ENCODE measurements at places on chromosomes 12 and 14.

- DNase-seq, result no peak
Observed at GRCh38 chr12:1696800-1697199, 5.9 kb downstream of the ADIPOR2 start.

GRCh38 chr14:49538852-49539251 is 47.3 kb downstream of the RPS29 start:
- no peak for DNase-seq

GRCh38 chr12:83613586-83614110 is 926.9 kb downstream of the TMTC2 start:
- no peak for DNase-seq

DNA sequence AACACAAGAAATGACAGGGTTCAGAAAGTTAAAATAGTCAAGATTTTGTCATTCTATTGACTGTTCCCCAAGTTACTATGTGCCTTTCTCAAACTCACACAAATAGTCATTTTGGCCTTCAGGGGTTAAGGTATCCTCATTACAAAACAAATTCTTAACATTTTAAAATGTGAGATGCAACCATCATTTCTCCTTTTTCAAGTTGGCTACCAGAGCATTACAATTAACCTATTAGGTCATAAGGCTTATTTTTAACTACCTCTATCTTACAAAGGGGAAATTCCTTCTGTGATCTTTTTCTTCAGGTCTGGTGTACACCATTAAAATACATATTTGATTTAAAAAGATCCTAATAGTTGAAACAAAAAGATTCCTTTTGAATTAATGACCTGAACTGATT is 61.2 kb downstream of the SLC38A1 start:
- DNase-seq, result no peak

- no peak for DNase-seq
Observed at GRCh38 chr14:75876530-75876929, 105.3 kb downstream of the TGFB3 start.

- no peak for DNase-seq
Observed at GRCh38 chr12:95838125-95838524, 20.6 kb upstream of the SNRPF start.

DNA sequence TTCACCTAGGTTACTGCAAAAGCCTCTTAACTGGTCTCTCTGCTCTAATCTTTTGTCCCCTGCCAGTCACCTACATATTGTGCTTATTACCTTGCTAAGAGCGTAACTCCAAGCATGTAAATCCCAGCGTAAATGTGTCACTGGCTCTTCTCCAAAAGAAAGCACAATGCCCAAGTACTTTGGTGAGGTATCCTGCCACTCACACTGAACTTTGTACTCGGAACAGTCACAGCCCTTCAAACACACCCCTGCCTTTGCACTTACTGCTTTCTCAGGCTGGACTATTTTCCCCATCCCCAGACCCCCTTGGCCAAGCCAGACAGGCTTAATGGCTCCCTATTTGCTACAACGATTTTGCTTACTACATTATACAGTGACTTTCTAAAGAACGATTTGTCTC is 31.7 kb downstream of the GALNT4 start:
- no peak for DNase-seq

DNA sequence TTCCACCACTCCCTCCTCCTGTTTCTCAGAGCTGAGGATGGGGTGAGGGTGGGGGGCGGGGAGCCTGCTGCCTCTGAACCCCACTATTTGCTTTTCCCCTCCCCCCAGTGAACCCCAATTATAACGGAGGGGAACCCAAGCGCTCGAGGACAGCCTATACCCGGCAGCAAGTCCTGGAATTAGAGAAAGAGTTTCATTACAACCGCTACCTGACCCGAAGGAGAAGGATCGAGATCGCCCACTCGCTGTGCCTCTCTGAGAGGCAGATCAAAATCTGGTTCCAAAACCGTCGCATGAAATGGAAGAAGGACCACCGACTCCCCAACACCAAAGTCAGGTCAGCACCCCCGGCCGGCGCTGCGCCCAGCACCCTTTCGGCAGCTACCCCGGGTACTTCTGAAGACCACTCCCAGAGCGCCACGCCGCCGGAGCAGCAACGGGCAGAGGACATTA is 1.1 kb downstream of the HOXC4 start:
- DNase-seq, result no peak

- peak; percentile 59 for DNase-seq
Observed at GRCh38 chr12:90999966-91000365, 4.8 kb downstream of the EPYC start.

DNA sequence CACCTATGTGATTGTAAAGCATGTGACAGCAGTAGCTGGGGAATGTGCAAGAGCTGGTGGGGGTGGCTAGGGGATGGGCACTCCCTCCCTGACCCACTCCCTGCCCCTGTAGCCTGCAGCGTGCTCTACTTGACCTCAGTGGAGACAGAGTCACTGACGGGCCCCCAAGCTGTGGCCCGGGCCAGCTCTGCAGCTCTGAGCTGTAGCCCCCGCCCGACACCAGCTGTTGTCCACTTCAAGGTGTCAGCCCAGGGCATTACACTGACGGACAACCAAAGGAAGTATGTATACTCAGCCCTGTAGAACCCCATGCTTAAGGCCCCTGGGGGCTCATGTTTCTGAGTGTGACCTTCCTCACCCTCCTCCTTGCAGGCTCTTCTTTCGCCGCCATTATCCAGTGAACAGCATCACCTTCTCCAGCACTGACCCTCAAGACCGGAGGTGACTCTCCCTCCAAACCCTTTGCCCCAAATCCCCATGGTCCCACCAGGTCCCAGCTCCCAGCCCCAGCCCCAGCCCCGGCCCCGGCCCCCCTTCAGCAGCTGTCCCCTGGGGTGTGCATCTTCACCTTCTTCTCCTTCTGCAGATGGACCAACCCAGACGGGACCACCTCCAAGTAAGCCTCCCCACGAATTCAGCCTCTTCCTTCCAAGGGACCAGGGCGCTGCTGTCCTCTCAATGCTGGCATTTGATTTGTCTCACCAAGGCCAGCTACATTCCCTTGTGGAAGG is 13.3 kb downstream of the TNS2 start:
- DNase-seq, result no peak

DNA sequence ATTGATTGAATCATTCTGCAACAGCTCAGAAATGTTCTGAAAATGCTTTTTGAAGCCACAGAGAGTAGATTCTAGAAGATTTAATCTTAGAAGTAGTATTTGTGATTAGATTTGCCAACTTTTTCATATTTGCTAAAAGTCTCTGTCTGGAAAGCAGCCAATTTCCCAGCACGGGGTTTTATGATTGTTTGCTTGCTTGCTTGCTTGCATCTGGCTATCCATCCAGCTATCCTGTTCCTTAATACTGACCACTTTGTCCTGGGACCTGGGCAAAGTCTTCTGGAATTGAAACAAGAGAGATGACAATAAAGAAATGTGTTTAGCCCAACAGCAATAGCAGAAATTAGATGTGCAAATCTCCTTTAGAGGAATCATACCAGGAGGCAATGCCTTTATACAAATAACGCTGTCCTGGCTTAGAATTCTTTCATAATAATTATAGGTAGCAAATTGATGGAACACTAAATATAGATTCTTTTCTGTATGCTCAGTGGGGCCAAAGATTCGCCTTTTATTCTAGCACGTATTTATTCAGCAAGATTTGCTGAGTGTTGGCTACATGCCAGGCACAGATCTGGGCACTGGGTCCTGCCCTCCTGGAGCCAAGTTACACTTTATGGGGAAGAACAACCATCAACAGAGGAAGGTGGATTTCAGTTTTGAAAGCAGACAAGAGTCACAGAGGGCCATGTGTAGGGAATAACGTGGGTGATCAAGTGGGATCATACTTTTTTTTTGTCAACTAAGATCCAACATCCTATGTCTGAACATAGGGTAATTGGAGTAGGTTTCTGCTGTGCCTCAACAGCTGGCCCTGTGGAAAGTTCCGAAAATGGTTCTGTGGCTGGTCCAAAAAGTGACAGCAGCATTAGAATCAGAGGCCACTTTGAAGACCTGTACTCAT is 25.3 kb downstream of the MYBPC1 start:
- DNase-seq, result no peak

DNA sequence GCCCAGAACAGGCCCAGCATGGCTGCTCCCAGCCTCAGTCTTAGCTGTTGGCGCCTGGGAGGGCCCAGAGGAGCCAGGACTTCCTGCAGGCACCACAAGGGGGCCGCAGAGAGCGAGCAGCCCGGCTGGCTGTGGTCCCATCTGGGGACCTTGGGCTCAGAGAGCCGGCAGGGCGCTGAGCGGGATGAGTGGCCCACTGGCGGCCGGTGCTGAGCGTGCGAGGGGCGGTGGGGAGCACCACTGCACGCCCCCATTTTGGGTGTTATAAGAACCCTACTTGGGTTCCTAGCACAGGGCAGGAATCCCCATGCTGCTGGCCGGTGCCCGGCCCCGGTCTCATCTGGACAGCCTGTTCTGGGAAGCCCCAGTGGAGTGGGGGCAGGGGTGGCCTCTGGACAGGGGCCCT is 25.9 kb upstream of the CRIP2 start:
- peak; percentile 27 for DNase-seq

DNA sequence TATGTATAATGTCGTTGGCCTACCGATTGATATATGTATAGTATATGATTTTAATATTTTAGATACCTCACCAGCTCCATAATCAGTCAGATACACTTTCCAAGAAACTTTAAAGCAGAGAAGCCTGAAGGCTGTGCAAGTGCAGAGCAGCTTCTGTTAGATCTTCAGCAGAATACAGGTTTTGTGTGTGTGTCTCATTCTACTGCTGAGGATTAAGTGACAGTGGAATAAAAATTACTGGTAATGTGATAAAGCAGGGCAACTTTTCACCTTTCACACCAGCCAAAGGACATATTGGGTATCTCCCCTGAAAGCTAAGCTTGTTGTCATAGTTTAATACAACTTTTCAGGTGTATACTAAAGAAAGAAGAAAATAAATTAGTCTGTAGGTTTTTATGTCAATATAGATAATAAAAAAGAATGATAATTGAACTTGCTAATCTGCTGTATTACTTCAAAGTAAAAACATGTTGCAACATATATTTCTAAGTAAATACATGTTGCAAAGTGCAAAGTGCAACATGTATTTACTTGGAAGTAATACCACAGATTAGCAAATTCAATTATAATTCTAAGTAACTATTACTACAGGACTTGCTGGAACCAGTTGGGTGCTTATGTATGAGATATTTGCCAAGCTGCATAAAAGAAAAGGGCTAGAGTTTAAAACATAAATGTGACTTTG is 128.3 kb downstream of the SLC16A7 start:
- DNase-seq, result no peak

- DNase-seq, result no peak
Observed at GRCh38 chr12:57795354-57795753, 12.8 kb downstream of the TSFM start.

GRCh38 chr12:130253866-130254265 is 83.8 kb upstream of the PIWIL1 start:
- DNase-seq, result no peak

DNA sequence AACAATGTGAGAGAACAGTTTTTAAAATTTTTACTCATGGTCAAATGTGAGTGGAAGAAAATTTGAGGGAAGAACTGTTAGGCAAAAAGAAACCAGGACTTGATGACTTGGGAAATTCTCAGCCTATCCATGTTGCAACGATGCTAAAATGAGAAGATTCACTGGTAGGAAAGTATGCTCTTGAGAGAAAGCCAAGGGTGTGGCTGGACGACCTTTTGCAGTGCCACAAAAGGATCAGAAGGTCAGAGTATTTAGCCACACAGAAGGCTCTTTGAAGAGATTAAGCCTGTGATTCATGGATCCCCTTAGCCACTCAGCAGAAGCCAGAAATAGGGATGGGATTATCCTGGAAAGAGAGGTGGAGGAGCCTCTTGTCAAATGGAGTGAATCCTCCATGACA is 336.8 kb downstream of the LRIG3 start:
- DNase-seq, result peak; percentile 67

DNA sequence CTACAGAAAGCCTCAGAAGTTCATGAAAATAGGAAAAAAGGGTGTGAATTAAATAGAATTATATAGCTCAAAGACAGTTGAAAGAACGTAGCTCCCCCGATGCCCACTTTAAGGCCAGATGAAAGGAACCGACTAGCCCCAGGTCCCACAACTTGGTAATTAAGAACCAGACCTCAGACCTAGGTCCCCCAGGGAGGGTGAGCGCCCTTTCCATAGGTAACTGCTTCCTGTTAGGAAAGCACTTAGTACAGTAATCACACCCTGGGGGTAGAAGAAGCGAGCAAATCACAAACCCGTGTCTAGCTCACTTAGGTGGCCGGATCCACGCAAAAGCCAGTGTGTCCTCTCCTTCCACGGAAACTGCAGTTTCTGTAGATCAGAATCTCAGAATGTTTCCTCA is 77.1 kb downstream of the PLXNC1 start:
- DNase-seq, result no peak

- DNase-seq, result peak; percentile 25
Observed at GRCh38 chr12:26196421-26196716, 996 bp downstream of the SSPN start.

DNA sequence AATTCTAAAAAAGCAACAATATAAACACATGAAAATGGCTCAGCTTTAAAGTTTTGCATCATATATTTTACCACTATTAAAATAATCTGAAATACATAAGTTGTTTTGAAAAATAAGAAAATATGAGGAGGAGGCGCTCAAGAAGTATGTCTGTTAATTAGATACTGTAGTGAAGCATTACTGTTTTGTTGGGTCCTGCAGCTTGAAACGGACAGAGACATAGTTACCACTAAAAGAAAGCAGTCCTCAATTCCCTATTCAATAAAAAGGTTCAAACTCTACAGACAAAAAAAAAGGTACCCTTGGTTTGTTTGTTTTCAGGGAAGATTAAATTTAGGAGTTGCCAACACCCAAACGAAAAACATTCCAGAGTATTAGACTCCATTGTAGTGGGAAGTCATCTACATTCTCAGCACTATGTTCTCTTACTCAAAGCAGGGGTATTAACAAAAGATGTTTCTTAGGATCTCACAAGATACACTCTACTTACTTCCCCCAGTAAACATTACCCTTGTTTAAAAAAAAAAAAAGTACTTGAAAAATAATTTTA is 3.0 kb downstream of the PAWR start:
- peak; percentile 16 for DNase-seq

GRCh38 chr12:12717586-12718380 is 615 bp downstream of the CDKN1B start:
- no peak for DNase-seq

DNA sequence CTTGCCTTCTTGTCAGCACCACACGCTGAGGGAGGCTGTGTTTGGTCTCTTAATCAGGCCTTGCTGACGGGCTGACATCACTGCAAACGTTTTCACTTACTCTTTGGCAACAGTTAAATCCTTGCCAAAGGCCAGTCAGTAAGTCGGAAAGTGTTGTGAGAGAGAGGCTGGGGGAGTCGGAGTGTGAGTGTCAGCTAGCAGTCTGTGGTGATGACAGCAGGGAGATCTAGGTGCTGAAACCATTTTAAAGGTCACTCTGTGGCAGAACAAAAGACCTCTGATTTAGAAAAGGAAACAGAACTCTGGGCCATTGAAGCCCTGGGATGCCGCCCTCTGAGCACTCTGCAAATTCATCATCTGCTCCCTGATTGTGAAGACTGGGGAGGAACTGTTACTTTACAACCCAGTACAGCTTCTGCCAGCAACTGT is 143.5 kb downstream of the PAX9 start:
- DNase-seq, result peak; percentile 67

GRCh38 chr12:58159941-58160340 is 218.6 kb downstream of the ATP23 start:
- DNase-seq, result no peak

GRCh38 chr14:25833341-25834126 is 764.3 kb downstream of the NOVA1 start:
- DNase-seq, result no peak
